ENCODE measurements at places on chromosomes 7 and 10. TPM values are rescaled to one million over a fixed set of nuclear protein-coding genes. Genes with fewer than 3 reads are reported as not detected.

GJD4 gene
- not detected for total RNA-seq

- no peak for DNase-seq
These were observed 68.6 kb downstream of the NSUN6 start for GRCh38 chr10:18582803-18583202.

CYP3A7 gene
- not detected for total RNA-seq

STAMBPL1 gene
- total RNA-seq, result 6.7 TPM

METTL2B gene
- 21.4 TPM for total RNA-seq

DNA sequence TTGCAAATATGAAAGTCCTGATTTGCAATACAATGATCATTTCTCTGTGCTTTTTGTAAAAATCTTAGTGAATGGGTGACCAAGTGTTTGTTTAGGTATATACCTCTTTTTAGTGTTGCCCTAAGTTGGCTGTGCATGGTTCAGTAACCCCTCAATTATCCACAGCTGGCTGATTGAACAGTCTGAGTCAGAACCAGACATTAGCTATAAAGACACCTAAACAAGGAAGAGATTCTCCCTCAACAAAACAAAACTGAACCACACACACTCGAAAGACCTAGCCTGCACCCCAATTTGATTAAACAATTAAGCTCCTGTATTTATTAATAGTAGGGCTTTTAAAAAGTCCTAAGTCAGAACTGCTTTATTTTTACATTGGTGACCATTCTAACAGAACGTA is 2.8 kb downstream of the RSBN1L start:
- DNase-seq, result no peak

POLR2J2 gene
- total RNA-seq, result 16.0 TPM

DNA sequence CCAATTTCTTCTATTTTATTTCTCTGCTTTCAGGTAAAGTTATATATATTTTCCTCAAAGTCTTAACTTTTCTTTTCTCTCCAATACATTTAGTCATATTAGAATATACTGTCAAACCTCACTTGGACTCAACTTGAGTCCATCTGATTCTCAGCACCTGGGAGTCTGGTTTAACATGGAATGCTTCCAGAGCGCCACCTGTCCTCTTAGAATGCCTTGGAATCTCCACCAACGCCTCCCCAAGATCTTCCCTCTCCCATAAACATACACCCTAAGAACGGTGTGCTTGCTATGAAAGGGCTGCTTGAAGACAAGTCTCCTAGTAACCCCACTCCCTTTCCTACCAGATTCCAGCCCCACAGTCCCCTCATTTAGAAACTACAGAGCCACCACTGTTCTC is 229.1 kb upstream of the MKLN1 start:
- DNase-seq, result no peak

GRCh38 chr10:114754445-114755320 is 66.9 kb upstream of the FHIP2A start:
- no peak for DNase-seq

HOXA9 gene
- total RNA-seq, result 68.1 TPM

DNA sequence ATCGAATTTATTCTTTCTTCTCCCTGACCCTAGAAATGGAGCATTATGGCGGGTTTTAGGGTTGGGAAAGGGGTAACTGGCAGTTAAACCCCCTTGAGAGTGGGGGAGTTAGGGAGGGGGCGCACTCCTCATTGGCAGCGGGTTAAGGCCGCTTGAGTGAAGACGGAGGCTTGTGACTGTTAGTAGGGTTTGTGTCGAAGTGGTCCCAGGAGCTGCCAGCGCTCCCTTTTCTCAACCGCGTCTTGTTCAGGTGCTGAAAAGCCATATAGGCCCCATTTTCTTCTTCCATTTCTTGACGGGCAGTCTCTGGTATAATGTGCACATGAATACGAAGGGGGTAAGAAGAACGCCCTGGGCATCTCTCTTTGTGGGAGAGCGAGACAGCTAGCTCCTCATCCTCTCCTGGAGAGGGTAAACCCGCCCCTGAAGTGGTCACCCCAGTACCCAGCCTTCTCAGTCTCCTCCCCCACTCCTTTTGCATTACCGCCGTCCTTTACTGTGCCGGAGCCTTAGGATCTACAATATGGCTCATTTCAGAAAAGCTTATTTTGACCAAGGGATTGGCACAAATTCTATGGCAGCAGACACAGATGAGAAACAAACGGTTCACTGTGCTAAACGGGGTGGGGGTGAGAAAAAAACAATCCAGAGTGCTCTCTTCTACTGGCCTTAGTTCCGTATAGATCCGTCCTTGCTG is 836 bp downstream of the KMT2E start:
- peak; percentile 88 for DNase-seq

KCNH2 gene
- 10.1 TPM for total RNA-seq

GRCh38 chr10:132616170-132616995 is 78.8 kb downstream of the INPP5A start:
- no peak for DNase-seq

TMEM196 gene
- not detected for total RNA-seq

DNA sequence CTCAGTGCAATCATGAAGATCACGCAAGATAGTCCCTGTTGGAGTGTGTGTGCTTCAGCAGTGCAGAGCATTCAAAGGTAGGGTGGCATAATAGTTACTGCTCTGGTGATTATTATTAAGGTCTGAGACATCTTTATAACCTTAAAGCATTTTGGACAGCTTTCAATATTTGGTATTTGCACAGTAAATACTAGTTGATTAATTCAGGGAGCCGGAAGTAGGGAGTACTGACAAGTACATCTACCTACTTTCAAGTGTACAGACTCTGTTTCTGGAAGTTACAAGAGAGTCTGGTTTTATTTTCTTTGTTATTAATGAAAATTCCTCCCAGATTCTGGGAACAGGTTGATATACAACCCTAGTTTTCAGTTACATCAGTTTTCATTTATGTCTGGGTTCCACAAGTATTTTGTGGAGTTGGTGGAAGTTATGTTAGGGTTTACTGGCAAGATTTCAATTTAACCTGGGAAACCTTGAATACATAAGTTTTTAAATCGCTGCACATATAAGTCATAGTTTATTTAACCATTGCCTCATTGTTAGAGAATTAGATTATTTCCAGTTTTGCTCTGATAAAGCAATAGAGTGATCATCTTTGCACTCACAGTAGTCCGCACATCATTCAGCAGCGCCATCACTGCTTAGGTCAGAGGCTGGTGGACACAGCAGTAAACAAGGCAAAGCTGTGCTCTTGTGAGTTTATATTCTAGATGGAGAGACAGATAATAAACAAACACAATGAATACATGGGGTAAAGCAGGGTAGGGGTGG is 366.6 kb downstream of the REEP3 start:
- DNase-seq, result no peak

DNA sequence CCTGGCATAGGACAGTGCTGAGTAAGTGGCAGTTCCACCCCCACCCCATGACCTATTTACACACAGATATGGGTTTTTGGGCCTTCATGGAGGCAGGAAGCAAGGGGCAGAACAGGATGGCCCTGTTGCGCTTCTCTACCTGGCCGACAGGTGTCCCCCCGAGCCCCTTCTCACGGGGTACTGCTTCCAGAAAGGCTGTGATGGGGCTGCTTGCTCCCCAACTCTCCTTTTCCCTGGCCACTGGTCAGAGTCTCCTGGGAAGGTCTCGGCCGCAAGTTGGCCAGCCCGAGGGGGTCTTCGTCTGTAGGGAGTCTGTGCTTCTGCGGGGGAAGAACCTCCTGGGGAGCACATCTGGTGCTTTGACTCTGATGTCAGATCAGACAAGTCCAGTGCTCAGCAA is 139.8 kb upstream of the TNS3 start:
- DNase-seq, result no peak

CUL1 gene
- total RNA-seq, result 25.0 TPM

DNA sequence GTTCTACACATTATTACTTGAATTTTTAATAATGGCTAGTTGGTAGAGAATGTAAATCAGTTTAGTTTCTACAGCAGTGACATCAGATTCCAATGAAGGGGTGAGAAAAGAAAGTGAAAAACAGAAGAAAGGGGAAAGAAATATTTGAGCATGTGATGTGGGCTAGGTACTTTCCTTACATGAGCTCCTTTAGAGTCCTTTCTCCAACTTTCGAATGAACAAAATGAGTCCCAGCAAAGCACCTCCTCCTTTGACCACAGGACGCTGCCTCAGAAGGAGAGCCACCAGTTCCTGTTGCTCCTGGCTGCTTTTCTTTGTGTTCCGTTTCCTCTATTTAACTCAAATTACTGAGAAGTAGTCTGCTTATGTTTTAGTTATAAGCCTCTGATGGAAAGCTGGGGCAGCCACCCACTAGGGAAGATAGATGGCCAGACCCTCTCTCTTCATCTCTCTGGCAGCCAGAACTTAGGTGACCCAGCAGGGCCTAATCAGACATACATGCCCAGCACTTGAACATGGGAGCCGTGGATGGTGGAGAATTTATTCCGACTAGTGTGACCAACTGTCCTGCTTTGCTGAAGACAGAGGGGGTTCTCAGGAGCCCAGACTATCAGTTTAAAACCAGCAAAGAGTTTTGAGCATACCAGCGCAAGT is 82.4 kb upstream of the NME8 start:
- DNase-seq, result peak; percentile 18

TYW1B gene
- 5.5 TPM for total RNA-seq

CDC14C gene
- total RNA-seq, result not detected

DNA sequence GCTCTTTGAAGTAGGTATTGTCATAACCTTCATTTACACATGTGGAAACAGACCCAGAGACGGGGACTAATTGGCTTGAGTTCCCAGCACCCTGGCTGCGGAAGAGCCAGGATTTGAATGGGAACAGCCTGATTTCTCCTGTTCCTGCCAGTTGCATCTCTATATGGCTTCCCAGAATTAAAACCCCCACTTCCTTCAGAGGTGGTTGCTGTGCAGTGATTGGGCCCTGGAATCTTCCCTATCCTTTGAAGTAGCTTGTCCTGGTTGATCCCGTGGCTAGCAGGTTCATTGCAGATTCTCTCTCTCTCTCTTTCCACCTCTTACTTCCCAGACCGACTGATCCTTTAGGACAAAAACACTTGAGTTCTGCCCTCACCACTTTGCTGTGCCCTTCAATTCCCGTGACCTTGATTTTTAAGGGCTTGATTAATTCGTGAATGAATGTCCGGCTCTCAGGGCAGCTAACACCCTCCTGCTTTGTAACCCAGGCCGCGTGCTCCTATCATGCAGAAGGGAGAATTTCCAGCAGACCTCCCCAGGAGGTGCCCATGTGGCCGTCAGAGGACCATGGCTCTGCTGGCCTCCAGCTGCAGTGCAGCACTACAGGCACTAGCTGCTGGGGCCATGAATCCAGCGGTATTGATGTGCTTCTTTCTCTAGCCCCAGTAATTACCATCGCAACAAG is 120.6 kb upstream of the AGK start:
- DNase-seq, result no peak

DNA sequence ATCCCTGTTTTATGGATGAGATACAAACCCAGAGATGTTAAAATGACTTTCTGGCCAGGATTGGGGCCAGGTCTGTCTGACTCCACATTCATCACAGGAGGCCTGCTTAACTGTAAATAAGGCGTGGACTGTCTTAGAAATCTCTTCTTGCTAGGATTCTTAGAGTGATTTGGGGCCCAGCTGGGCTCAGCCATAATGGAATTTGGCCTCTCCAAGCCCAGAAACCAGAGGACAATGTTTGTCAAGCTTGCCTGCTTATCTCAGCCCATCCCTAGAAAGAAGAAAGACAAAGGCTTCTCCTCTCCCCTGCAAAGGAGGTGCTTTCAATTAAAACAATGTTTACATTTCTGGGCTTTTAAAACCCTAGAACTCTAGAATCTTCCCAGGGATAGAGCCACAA is 2.9 kb downstream of the HABP2 start:
- no peak for DNase-seq

AZGP1 gene
- total RNA-seq, result not detected

DNA sequence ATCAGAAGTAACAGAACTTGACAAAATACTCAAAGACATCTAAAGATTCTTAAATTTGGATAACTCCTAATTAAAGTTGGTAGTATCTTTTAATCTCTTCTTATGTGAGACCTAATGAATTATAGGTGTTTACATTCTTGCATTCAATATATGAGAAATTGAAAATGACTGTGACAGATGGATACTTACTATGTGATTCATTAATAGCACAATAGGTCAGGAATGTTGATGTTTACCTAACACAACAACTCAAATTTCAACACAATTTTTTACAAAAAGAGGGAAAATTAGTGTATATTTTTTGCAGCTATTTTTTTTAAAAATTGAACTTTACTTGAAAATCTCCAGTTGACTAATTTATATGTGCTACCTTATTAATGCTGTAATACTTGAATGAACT is 31.7 kb upstream of the MCU start:
- DNase-seq, result no peak

C10orf105 gene
- total RNA-seq, result not detected

- no peak for DNase-seq
These were observed 22.4 kb downstream of the GBF1 start for GRCh38 chr10:102267748-102268147.

CADPS2 gene
- 33.8 TPM for total RNA-seq

DNA sequence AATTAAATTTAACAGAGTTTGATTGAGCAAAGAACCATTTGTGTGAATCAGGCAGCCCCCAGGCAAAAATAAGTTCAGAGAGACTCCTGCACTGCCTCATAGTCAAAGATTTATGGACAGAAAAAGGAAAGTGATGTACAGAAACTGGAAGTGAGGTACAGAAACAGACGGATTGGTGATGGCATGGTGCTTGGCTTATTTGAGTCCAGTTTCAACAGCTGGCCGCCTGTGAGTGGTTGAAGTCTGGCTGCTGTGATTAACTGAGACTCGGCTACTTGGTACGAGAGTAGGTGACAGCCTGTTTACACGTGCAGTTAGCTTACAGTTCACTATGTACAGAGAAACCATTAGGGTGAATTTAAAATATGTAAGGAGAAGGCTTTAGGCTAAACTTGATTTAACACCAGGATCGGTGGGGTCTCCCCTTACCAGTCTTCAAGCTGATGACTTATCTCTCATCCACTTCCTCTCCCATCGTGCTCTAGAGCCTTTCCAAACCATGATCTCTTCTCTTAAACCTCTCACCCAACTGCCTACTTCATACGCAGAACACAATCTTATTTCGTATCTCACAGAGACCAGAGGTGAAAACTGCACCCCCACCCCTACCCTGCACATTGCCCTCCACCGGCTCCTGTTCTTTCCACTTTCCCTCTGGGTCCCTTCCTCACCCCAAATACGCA is 5.0 kb upstream of the MSMB start:
- no peak for DNase-seq

DNA sequence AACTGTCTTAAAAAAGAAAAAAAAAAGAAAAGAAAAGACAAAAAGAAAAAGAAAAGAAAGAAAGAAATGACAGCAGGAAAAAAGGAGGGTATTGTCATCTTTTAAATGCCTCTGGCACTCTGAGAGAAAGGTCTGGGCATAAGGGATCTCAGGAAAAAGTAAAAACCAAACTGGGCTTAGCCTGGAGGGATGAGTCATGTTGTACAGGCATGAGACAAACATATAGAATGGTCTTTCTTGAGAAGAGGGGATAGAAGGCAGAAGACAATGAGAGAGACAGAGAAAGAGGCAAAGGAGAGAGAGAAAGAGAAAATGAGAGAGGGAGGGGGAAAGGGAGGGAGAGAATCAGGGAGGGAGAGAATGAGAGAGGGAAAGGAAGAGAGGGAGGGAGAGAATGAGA is 32.3 kb upstream of the KCNMA1 start:
- no peak for DNase-seq

DNA sequence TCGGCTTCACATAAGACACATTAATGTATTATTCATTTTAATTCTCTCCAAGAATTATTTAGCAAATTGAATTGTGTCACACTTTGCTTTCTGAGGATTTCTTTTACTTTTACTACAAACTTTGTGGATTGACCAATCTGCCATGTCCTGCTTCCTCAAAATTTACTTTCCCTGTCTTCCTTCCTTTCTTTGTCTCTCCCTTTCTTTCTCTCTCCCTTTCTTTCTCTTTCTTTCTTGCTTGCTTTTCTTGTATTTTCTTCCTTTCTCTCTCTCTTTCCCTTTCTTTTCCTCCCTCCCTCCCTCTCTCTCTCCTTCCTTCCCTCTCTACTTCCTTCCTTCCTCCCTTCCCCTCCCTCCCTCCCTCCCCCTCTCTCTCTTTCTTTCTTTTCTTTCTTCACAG is 37.8 kb downstream of the SP8 start:
- no peak for DNase-seq
